ENCODE measurements at places on chromosomes 6 and 20. TPM values are rescaled to one million over a fixed set of nuclear protein-coding genes. Genes with fewer than 3 reads are reported as not detected.
A peak's percentile ranks its signal among the peaks of the same experiment; 100 is the strongest.

- no peak for DNase-seq
These were observed 709 bp upstream of the ASXL1 start for GRCh38 chr20:32357375-32357868.

DNA sequence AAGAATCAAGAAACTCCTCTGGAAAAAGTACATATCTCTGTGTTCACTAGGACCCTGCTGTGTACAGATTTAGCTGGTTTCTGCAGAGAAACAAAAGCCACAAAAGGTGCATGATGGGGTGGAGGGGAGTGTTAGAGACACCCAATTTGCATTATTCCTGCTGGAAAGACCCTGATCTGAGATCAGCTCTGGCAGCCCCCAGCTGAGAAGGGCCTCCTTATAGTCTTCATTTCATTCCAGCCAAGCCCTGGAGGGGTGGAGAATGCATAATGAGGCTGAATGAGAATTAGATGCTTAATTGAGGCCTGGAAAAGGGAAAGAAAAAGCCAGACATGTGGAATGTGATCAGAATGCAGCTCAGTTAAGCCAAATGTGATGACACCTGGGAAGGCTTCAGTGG lies 545.6 kb downstream of the KIF16B start:
- no peak for DNase-seq

OR2B6 gene
- total RNA-seq, result not detected

CBLN4 gene
- total RNA-seq, result under 0.01 TPM

MROH8 gene
- 0.11 TPM for total RNA-seq

DNA sequence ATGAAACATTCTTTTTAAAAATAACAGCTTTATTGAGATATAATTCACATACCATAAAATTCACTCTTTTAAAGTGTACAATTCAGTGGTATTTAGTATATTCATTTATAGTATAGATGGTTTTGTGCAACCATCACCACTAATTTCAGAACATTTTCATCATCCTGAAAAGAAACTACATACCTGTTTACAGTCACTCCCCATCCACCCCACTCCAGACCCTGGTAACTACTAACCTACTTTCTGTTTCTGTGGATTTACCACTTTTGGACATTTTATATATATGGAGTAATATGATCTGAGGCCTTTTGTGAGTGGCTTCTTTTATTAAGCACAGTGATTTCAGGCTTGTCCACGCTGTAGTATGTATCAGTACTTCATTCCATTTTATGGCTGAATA lies 2.5 kb upstream of the TMEM217 start:
- DNase-seq, result no peak

SLC17A2 gene
- not detected for total RNA-seq

ESR1 gene
- not detected for total RNA-seq

GRCh38 chr20:31990641-31991338 lies 19.4 kb upstream of the CCM2L start:
- no peak for DNase-seq

PPP1R3G gene
- total RNA-seq, result 0.18 TPM

DNA sequence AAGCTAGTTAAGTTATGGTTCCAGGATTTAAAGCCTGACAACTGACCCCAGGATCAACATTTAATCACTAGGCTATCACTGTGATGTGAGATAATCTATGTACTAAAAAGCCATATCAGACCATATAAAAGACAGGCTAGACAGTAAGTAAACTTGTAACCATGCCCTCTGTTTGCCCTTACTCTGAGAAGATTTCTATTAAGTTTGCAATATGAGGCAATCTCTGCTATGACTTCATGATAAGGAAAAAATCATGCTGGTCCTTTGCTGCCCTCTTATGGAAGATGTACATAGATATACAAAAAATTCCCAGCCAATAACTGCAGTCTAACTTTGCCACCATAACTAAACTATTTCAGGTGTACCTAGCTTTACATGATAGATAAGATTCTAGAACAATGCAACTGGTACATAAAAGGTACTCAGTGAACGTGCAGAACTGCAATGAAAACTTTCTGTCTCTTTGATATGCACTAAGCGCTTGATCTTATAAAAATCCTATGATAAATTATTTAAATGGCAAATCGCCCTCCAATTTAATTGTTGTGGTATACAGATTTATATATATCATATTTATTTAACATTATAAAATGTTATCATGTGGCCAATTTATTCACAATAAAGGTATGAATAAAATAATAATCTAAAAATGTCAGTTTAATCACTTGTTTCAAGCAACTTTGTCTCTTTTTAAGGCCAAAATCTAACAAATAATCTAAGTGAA lies 70.5 kb downstream of the FAM217A start:
- peak; percentile 61 for DNase-seq

EBF4 gene
- total RNA-seq, result 0.40 TPM

DNA sequence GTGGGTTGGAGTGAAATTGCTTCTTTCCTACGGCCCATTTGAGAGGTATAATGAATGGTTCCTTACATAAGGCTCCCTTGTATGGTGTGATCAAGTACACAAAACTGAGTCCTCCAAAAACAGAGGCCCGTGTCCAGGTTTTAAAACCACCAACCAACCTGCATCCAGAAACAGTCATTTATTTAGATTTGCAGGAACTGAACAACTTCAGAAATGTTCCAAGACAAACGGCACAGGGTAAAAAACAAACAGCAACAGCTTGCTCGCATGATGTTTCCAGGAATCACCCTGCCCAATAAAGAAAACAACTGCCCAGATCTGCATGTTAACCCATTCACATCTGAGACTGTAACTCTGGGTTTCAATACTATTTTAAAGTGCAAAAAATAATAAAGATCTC lies 40.2 kb upstream of the TRAM2 start:
- DNase-seq, result no peak

ZNF165 gene
- total RNA-seq, result 0.71 TPM
